ENCODE measurements at places on chromosomes 1 and 21.

DNA sequence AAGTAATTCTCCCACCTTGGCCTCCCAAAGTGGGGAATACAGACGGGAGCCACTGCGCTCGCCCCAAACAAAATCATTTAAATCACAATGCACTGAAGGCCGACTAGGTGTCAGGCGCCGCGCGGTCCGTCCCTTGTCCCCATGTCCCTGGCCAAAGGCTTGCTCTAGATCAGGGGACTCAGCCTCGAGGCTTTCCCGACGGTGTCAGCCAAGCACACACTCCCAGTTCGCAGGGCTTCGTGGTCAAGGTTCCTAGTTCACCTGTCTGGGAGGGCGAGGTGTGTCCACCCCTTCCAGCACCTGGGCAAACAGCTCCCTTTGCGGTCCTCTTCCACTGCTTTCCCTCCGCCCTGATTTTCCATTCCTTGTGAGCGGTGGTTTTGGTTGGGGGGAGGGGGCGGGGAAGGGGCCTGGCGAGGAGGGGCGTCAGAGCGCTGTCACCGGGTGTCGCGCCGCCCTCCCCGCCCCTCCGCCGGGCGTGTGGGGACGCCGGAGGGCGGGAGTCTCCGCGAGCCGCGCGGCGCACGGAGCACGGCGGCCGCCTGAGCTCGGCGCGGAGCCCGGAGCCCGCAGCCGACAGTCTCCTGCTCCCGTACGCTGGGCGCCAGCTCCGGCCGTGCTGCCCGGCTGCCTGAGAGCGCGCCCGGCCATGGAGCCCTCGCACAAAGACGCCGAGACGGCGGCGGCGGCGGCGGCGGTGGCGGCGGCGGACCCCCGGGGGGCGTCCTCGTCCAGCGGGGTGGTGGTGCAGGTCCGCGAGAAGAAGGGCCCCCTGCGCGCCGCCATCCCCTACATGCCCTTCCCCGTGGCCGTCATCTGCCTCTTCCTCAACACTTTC lies at the start of gene STUM:
TSS of gene STUM (plus strand) at position 509 of the 838 bp plus-strand sequence. CDS start at position 650, 141 bp downstream.
- DNase-seq, result no peak

DNA sequence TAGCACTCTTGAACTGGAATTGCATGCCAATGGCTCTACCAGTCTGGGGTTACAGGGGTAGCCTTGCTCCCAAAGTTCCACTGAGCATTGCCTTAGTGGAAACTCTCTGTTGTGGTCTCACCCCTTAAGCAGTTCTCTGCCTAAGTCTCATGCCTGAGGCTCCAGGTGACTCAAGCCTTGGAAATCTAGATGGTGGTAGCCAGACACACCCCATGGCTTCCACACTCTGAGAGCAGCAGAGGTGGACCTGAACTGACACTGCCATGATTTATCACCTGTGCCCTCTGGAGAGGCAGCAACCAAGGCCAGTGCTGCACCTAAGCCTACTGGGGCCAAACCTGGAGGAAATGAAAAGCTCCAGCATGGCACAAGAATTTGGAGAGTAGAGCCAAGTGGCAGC lies 285.7 kb upstream of the PKN2 start:
- no peak for DNase-seq

- no peak for DNase-seq
Measured at GRCh38 chr1:11026052-11026451, 13.6 kb downstream of the TARDBP start.

GRCh38 chr1:216560527-216560926 lies 137.3 kb upstream of the USH2A start:
- no peak for DNase-seq

DNA sequence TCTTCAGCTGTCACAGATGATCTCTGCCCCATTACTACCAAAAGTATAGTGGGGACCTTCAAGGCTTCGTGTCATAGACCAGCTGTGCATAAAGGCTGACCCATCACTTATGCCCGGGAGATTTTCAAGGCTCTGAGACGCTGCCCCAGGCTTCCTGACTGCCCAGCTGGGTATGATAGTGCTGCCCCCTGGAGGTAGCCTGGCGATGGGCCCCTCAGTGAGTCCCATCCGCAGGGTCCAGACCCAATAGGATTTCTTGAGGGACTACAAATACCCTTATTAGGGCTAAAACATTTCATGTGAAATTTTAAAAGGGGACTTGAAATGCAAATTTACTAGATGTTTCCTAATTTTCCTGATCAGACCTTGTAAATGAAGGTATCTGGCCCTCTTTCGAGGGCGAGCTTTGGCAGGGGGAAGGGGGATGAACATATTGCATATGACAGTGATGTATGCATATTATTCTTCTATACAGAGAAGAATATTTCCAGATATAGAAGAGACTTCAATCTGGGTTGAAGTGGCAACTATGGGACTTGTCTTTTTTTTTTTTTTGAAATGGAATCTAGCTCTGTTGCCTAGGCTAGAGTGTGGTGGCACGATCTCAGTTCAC lies 11.7 kb upstream of the FCMR start:
- DNase-seq, result no peak

GRCh38 chr1:199098468-199098867 lies 459.6 kb downstream of the PTPRC start:
- DNase-seq, result no peak

DNA sequence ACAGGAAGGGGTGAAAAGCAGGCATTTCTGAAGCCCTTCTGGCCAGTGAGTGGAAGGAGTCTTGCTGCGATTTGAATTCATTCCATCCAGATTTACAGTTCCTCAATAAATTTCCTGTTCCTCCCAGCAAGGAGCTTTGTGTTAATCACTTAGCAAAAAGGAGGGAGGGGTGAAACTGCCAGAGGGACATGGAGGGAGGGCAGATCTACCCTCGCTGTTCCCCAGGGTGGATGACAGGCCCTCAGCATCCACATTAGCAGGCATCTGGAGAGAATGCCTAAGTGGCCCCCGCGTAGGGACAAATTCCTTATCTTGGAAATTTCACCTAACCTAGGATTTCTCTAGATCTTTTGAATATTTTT lies 1.2 kb downstream of the ETV3 start:
- DNase-seq, result no peak

All from stimulated activated CD8-positive, alpha-beta memory T cell treated with anti-CD3 and anti-CD28 coated beads, Interleukin-7, amount 100 ng/mL, for 48 hours (primary cell).